ENCODE measurements at places on chromosomes 12 and 14.

DNA sequence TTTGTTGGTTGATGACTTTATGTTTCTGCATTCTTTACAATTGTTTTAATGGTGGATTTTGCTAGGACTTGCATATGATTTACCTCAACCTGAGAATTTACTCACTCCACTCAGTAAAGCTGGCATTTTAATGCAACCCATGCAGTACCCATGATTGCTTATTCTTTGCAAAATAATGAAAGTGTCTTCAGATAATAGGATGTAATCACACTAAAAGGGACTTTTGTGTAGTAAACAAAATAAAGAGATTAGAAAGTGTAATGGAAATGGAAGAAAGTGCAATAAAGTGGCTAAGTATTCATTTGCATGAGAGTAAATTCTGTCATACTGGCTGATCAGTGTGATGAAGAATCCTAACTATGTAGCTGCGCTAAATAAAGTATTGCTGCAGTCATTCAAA, 87.6 kb upstream of the NOVA1 start:
- no peak for DNase-seq

DNA sequence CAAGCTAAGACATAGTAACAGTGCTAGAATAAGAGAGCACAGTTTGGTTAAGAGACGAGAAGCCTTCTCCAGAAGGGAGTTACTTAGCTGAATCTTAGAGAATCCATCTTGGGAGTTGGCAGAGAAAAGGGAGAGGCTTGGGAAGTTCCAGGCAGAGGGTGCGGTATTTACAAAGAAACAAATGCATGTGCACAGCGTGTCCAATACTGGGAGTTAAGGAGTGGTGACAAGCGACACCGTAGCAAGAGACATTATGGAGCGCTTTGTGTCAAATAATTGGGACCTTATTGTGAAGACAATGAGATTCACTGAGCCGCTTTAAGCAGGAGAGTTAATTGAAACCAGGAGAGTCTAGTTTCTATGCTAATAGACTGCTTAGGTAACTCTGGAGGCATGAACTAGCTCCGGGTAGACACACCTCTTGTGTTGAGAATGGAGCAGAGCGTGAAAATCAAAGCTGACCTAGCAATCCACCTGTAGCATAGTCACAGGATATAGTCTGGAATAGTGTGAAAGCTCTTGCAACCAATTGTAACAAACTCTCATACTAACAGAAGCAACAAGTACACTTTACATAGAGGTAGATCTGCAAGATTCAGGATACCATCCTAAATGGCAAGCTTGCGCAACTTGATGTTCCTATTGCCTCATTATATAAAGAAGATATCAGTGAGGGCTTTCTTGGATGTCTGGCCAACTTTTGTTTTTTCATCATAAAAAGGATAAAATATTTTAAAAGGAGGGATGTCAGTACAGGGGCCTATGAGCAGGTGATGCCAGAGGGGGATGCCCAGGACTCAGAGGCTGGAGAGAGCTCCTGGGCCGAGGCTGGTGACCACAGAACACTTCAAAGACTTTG, 5.3 kb downstream of the ALDH1L2 start:
- no peak for DNase-seq

- DNase-seq, result no peak
Measured at GRCh38 chr14:102902523-102903247, 19.8 kb upstream of the AMN start.

DNA sequence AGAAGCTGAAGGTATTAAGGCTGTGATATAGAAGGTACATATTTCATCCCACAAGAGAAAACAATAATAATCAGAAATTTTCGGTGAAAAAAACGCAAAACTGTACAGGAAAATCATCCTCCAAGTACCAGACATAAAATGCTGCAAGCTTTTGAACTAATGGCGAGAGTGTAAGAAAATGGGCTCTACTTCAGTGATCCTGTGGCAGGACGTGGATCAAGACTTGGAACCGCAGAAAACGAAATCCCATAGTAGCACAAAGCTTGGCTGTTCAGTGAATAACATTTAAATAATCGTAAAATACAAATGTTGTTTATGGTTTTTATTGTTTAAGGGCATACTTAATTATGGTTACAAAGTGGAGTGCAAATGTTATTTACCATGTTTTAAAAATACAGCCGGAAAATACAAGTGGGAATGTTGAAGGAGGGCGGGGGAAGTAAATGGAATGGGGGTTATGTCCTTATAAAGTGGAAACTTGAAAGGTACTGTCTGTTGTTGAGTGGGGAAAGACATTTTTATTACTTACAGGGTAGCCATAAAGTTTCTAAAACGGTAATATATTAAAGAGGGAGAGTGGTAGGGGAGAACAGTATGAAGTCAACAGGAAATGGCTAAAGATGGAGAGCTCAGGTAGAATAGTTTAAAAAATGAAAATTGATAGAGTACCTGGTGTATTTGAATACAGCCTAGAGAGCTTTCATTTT, 1.1 kb downstream of the SMIM10L1 start:
- no peak for DNase-seq

- DNase-seq, result no peak
Measured at GRCh38 chr12:130115646-130116045, 46.6 kb upstream of the FZD10 start.

- DNase-seq, result no peak
Measured at GRCh38 chr14:24194186-24194872, 912 bp downstream of the TM9SF1 start.

- peak; percentile 21 for DNase-seq
Measured at GRCh38 chr14:104443391-104444158, 136.0 kb upstream of the C14orf180 start.

GRCh38 chr14:71686677-71687076, 245.6 kb upstream of the RGS6 start:
- DNase-seq, result no peak

All from head of caudate nucleus (tissue), 42 donors.